Urinary bladder (tissue), 4 donors: ENCODE measurements at places on chromosomes 1 and 21. TPM values are rescaled to one million over a fixed set of nuclear protein-coding genes. Genes with fewer than 3 reads are reported as not detected.
A peak's percentile ranks its signal among the peaks of the same experiment; 100 is the strongest.

- no peak for DNase-seq
Observed at GRCh38 chr1:166470441-166470840, 303.6 kb upstream of the FAM78B start.

OR2M3 gene
- not detected for polyA plus RNA-seq

GRCh38 chr21:25421321-25422028, 185.8 kb downstream of the MRPL39 start:
- no peak for DNase-seq

CLCA1 gene
- not detected for polyA plus RNA-seq

SDE2 gene
- polyA plus RNA-seq, result 14.2 TPM

DNA sequence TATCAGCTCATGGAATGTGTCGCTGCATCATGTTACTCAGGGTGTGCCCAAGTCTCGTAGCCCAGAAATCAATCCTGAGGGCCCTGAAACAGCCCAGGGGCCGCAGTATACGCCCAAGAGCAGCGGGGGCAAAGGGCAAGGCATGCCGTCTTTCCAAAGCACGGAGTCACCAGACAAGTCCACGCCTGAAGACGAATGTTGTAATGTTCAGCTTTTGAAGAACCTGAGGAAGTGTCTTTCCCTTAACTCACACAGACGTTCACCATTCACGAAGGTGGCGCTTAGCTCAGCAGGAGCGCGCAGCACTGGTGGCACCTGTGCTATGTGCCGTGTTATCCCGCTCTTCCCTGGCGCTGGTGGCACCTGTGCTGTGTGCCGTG, 18.8 kb upstream of the PWP2 start:
- no peak for DNase-seq

USP48 gene
- polyA plus RNA-seq, result 25.1 TPM

NTMT2 gene
- not detected for polyA plus RNA-seq

DNA sequence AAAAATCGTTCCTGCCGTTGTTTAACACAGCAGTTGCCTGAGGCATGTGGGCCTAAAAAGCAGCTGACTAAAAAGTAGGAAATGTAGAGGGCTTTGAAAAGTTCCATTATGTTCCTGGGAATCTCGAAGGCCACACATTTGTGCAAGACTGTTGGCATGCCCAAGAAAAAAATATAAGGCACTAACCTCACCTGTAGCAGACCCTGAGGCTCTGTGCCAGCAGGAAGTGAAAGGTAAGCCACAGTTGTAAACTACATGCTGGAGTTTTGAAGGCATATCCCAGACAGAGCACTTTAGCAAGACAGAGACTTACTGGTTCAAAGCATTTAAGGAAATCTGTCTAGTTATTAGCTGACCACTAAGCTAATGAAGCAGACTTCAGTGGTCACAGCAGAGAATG, 52.7 kb downstream of the TRMT1L start:
- no peak for DNase-seq

TTLL10 gene
- 0.08 TPM for polyA plus RNA-seq

- no peak for DNase-seq
Observed at GRCh38 chr21:14527696-14528652, 18.1 kb downstream of the SAMSN1 start.

S100A9 gene
- polyA plus RNA-seq, result 471 TPM

GRCh38 chr1:44266400-44267344, 53.4 kb downstream of the DMAP1 start:
- no peak for DNase-seq

DNA sequence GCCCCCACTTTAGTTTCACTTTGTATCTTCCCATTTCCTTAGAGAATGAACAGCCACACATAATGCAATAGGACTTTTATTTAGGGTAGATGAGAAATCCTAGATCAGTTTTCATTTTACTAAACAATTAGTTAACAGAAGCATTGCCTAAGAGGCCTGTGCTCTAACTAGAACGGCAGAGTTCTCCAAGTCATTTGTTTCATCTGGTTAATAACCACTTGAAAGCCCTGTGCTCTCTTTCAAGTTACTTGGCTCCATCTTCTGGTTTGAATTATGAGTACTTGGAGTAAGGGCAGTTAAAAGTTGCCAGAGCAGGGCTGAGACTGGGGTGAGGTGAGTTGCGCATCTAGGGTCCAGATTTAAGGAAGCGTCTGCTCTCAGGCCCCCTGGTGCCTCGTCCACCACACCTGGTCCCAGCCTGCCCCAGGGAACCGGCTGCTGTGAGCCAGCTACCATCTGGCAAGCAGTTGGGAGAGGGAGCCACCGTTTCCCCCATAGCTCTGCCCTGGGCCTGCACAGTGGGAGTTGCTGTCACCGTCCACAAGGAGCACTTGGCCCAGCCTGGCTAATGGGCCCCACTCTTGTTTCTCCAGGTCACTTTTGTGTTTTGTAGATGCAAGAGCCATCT, 18.1 kb upstream of the SLC44A3 start:
- no peak for DNase-seq

DNA sequence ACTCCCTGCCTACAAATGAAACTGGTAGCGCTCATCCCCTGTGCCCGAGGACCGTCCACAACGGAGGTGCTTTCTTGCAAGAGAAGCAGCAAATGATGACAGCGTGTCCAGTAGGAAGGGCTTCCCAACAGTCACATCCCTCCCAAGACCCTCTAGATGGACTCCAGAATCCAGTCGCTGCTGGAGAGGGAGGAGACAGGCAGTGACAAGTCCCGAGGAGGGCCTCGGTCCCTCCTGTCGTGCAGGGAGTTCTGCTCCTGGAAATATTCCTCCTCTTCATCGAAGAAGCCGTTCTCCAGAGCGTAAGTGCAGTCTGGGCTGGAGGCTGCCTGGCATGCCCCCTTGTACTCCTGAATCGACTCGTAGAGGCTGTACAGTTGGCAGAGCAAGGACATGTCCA, 20.3 kb downstream of the FAM89A start:
- DNase-seq, result no peak

- DNase-seq, result no peak
Observed at GRCh38 chr1:217354895-217355294, 276.0 kb downstream of the GPATCH2 start.

JAM2 gene
- polyA plus RNA-seq, result 25.3 TPM

NUP210L gene
- 0.04 TPM for polyA plus RNA-seq

- DNase-seq, result no peak
Observed at GRCh38 chr1:233470741-233471499, 143.0 kb upstream of the KCNK1 start.

- DNase-seq, result no peak
Observed at GRCh38 chr1:77283701-77284425, 2.0 kb downstream of the AK5 start.

DNA sequence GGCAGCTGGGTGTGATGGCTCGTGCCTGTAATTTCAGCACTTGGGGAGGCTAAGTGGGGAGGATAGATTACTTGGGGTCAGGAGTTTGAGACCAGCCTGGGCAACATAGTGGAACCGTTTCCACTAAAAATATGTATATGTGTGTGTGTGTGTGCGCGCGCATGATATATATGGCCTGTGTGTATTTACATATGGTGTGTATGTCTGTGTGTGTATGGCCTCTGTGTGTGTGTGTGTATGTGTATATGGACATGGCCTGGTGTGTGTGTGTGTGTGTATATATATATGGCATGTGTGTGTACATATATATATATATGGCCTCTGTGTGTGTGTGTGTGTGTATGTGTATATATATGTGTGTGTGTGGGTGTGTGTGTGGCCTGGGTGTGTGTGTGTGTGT, 16.0 kb upstream of the SLC2A7 start:
- no peak for DNase-seq

DNA sequence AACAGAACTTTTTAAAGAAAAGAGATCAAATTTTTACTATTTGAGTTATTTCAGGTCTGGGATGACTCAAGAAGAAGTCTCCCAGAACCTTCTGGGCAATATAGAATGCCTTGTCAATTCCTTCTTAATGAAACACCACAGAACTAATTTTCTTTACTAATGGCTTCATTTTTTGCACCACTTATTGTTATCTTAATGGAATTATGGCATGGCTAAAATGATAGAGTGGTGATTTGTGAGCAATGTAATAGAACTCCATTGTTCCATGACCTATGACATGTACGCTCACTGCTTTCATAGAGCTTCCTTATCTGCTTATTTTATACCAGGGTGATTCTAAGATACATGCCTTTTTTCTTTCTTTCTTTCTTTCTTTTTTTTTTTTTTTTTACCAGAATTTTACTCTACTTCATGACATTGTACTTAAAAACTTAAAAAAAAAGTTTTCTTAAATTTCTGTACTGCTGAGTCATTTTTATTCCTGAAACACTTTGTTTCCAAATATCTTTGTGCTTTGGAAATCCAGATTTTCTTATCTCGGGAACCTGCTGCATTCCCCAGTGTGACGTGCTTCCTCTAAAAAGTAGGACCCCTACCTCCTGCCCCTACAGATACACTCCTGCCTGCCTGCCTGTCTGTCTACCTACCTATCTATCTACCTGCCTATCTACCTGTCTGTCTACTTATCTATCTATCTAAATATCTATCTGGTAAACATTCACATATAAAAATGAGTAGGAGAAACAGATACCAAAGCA, 284.9 kb downstream of the PBX1 start:
- no peak for DNase-seq

- no peak for DNase-seq
Observed at GRCh38 chr1:52976183-52977035, 49.3 kb downstream of the SCP2 start.

DNA sequence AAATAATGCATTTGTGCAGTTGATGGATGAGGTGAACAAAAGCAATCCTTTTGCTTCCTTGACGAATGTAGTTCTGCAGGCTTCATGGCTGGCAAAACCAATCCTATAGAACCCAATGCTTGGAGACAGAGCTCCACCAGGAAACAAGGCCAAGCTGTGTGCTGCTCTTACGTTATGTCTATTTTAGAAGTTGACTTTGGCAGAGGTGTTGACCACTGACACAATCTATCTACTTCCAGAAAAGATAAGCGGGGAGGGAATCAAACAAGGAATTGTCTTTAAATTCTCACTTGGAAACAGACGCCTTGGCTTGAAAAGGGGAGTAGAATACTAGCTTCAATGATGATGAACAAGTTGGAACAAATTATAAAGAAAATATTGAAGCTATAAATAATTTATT, 211.2 kb downstream of the SETD4 start:
- DNase-seq, result peak; percentile 36
